Activated CD8-positive, alpha-beta memory T cell treated with anti-CD3 and anti-CD28 coated beads for 1 hour (primary cell): ENCODE measurements at places on chromosomes 3 and 15.

- DNase-seq, result no peak
Observed at GRCh38 chr3:134201201-134202130, 49.2 kb downstream of the RYK start.

GRCh38 chr3:142154186-142154585 lies 4.8 kb upstream of the TFDP2 start:
- no peak for DNase-seq

DNA sequence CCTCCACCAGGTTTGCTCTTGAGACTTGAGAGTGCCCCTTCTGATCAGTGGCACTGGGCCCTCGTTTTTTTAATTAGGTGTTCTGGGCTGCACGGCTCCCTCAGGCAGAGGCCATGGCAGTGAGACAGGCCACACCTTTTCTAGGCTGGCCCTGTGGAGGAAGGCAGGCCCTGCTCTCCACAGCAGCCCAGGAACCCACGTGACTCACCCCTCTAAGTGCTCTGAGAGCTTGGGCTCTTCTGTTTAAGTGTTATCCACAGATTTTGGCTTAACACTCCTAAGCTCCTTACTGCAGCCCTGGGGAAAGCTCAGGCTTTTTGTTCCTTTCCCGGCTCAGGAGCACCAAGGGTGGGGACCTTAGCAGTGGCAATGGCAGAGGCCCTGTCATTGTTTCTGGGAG lies 463.2 kb upstream of the GBE1 start:
- no peak for DNase-seq

GRCh38 chr3:156816091-156816793 lies 9.9 kb upstream of the LEKR1 start:
- DNase-seq, result no peak

DNA sequence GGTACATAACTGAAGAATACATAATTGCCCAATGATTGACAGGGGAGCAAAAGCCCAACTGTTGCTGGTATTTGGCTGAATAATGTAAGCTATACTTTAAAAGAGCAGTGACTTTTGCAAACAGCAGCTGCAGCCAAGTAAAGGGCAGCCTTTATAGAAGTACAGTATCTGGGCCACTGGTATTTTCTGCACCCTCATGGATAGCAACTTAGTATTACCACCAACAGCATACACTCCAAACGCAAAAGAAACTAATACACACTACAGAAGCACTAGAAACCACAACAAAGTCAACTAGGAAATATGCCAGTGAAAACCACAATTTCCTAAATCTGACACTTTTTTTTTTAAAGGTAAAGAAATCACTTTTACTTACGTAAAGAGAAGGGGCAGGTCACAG lies 206.1 kb downstream of the TIGIT start:
- no peak for DNase-seq

GRCh38 chr3:17810759-17811158 lies 68.3 kb upstream of the TBC1D5 start:
- DNase-seq, result no peak

DNA sequence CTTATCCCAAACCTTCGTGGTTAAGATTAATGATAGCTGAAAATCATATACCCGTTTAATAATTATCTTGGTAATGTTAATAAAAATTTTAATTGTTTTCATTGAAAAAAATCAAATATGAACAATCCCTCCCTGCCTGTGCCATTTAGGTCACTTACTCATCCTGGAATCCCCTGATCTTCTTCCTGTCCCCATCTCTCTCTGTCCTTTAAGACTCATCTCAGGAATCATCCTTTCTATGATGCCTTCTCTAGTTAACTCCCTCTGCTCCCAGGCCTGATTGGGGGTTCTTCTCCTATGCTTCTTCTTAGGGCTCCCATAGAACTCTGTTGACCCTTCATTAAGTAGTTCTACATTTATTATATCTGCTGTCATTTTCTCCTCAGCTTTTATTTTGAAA lies 91.6 kb downstream of the MBNL1 start:
- no peak for DNase-seq

DNA sequence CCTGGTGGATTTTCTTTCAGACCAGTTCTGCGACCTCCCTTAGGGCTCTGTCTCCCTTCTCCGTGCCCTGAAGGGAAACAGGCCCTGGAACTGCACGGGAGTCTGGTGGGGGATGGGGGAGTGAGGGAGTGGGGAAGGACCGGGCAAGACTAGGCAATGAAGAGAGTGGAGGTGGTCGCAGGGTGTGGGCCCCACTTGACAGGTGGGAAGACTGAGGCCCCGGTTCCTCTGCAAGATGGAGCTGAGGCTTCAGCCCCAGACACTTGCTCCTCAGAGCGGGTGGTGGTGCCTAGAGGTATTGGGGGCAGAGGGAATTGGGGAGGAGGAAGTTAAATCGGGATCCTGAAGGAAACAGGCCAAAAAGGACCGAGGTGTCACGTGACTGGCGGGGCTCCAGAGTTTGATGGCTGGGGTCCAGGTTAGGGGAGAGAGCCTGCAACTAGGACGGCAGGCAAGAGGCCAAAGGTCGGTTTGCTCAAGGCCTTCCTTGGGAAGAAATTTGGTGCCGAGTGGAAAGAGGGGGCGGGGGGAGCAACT lies 597 bp upstream of the CAMK1 start:
- DNase-seq, result no peak

- no peak for DNase-seq
Observed at GRCh38 chr3:187112934-187113793, 26.1 kb downstream of the RPL39L start.

DNA sequence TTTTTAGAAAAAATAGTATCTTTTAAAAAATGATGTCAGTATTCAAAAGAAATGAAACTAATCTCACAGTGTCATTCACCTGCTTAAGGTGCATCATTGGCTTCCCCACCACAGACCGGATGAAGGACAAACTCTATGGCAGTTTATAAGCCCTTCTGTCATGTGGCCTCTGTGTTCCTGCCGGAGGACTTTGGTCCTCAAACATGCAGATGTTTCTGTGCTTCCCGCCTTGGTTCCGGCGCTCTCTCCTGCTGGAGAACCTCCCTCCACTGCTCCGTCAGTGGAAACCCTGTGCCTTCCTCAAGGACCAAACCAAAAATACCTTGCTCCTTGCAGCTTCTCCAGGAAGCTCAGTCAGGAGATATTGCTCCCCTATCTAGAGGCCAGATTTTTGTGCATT lies 326.3 kb downstream of the UACA start:
- no peak for DNase-seq

- no peak for DNase-seq
Observed at GRCh38 chr15:73683777-73684580, at the start of gene CD276. CD276 (plus strand) TSS chr15:73684383; CDS start chr15:73699640, 15,257 bp downstream.
